ENCODE measurements at places on chromosomes 11 and 22. TPM values are rescaled to one million over a fixed set of nuclear protein-coding genes. Genes with fewer than 3 reads are reported as not detected.

Gene CLCF1
- 8.9 TPM for total RNA-seq

Gene CDC45
- total RNA-seq = 1.1 TPM

Gene CRYBB3
- total RNA-seq = not detected

Gene CASP12
- total RNA-seq = not detected

Gene KCNJ5
- 7.5 TPM for total RNA-seq

Gene LARGE2
- total RNA-seq = 11.7 TPM

Gene OSBP2
- total RNA-seq = 8.0 TPM

Gene RAPSN
- not detected for total RNA-seq

Gene OVOL1
- total RNA-seq = 61.7 TPM

Gene ZBED4
- 17.3 TPM for total RNA-seq

Gene CCDC88B
- 2.4 TPM for total RNA-seq

Gene TSPAN18
- not detected for total RNA-seq

Gene PYGM
- total RNA-seq = 0.21 TPM

Gene TMEM123
- total RNA-seq = 145 TPM

Gene KRTAP5-8
- total RNA-seq = 0.24 TPM

Gene SNRPD3
- 153 TPM for total RNA-seq

Gene AIFM3
- 1.9 TPM for total RNA-seq

Gene NUP50
- total RNA-seq = 42.4 TPM

Gene APOA4
- total RNA-seq = not detected

Gene FXYD6
- 0.72 TPM for total RNA-seq

Gene PCF11
- total RNA-seq = 22.2 TPM

Gene HBG1
- total RNA-seq = not detected

Gene PANX1
- 65.4 TPM for total RNA-seq

Gene PRAME
- not detected for total RNA-seq

Gene MISFA
- not detected for total RNA-seq

Gene SHANK3
- 1.5 TPM for total RNA-seq

Gene P4HA3
- total RNA-seq = not detected

Gene SYT8
- total RNA-seq = 1.9 TPM

Gene TMEM25
- total RNA-seq = 46.9 TPM

Gene MRPL23
- total RNA-seq = 162 TPM

Gene SVIP
- total RNA-seq = 3.1 TPM
